ENCODE measurements at places on chromosomes 7 and 10. TPM values are rescaled to one million over a fixed set of nuclear protein-coding genes. Genes with fewer than 3 reads are reported as not detected.

TLL2 gene
- 0.78 TPM for polyA plus RNA-seq

UNCX gene
- polyA plus RNA-seq: 8.5 TPM

PLAC9 gene
- polyA plus RNA-seq: 14.6 TPM

CBX3 gene
- polyA plus RNA-seq: 391 TPM

FFAR4 gene
- polyA plus RNA-seq: not detected

ETV1 gene
- 45.6 TPM for polyA plus RNA-seq

SPRN gene
- 4.5 TPM for polyA plus RNA-seq

NCF1 gene
- polyA plus RNA-seq: 1.2 TPM

GCK gene
- polyA plus RNA-seq: 2.8 TPM

COMMD3 gene
- 83.8 TPM for polyA plus RNA-seq

BTBD16 gene
- polyA plus RNA-seq: 1.4 TPM

NYAP1 gene
- polyA plus RNA-seq: 1.6 TPM

GNA12 gene
- 41.0 TPM for polyA plus RNA-seq

LIPM gene
- not detected for polyA plus RNA-seq

ACBD7 gene
- 8.9 TPM for polyA plus RNA-seq

PDZD7 gene
- polyA plus RNA-seq: 3.3 TPM

IFIT1B gene
- polyA plus RNA-seq: 0.15 TPM

CACNB2 gene
- polyA plus RNA-seq: 5.8 TPM

C10orf62 gene
- 1.1 TPM for polyA plus RNA-seq

LIPJ gene
- 0.10 TPM for polyA plus RNA-seq

COL1A2 gene
- polyA plus RNA-seq: 746 TPM

CALHM3 gene
- polyA plus RNA-seq: not detected

CHN2 gene
- polyA plus RNA-seq: 19.0 TPM

NPC1L1 gene
- polyA plus RNA-seq: 2.3 TPM

ITPRID1 gene
- not detected for polyA plus RNA-seq

All from left kidney (tissue), 8 donors.